Pulmonary artery endothelial cell (primary cell): ENCODE measurements at places on chromosomes 1 and 21. TPM values are rescaled to one million over a fixed set of nuclear protein-coding genes. Genes with fewer than 3 reads are reported as not detected.

DNA sequence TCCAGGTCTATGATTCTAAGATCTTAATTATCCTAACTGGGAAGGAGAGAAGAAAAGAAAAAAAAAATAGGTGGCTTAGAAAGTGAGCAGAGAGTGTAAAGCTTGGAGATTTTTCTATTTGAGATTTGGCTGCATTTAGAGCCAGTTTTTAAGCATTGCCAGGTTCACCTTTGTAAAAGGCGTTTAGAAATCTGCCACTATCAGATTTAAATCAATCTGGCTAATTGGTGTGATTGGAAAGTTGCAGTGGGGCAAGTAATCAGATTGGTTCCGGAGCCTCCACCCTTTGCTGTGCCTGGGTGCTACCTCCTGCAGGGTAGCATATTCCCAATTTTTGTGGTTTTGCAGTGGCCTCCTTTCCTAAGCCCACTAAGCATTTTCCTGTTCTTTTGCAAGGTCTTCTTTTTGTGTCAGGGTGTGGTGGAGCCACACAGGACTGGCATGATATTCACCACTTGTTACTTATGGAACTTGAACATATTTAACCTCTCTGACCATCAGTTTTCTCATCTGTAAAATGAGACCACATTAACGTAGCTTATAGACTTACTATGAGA, 48.5 kb upstream of the PPP2R5A start:
- DNase-seq = no peak

- no peak for DNase-seq
Measured at GRCh38 chr1:41882486-41882885, 36.2 kb downstream of the HIVEP3 start.

DNA sequence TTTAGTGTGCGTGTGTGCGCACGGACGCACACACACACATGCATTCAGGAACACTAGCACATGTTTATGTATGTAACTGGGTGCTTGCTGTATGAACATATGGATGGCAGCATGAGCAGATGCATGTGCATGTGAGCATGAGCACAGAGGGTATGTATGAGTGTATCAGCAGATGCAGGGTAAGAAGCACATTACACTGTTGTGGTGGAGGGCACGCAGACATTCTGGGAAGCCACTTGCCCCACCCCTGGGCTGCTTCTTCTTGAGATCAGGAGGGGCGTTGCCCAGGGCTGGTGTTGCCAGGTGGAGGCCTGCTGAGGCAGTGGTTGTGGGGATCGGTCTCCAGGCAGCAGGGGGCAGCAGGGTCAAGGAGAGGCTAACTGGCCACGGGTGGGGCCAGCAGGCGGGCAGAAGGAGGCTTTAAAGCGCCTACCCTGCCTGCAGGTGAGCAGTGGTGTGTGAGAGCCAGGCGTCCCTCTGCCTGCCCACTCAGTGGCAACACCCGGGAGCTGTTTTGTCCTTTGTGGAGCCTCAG, 3.9 kb upstream of the P3R3URF start:
- DNase-seq = no peak

GRCh38 chr1:52604063-52604770, 2.0 kb downstream of the GPX7 start:
- no peak for DNase-seq

Gene PLCH2
- total RNA-seq = 0.04 and 0.13 TPM in 2 replicates
